ENCODE measurements at places on chromosomes 7 and 10.
A peak's percentile ranks its signal among the peaks of the same experiment; 100 is the strongest.

DNA sequence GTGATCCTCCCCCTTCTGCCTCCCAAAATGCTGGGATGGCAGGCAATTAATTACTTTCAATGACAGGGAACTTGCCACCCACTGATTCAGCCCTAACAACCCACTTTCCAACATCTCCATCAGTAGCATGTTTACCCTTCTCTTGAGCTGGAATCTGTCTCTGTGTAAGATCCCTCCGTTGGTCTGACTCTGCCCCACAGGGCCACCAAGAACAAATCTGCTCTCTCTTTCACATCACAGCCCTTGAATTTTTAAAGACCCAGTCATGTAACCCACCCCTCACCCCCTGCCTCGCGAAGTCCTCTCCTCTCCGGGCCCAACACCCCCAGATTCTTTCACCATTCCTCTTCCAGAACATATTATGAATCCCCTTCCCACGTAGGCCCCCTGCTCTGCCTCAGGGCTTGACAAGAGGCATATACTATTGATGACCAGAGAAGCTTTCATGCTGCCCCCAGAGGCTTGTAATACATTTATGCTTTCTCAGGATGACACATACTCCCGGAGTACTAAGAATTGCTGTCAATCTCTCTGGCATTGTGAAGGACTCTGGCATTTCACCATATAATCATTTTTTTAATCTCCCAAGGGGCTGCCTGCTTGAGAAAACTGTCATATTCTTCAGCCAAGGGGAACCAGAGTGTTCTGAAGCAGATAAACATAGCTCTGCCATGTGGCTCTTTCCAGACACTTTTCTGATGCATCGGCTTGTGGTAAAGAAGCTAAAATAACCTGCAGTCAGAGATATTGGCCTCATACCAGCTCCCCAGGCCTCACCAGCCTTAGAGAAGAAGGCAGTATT, 179.2 kb upstream of the AUTS2 start:
- peak; percentile 46 for DNase-seq

DNA sequence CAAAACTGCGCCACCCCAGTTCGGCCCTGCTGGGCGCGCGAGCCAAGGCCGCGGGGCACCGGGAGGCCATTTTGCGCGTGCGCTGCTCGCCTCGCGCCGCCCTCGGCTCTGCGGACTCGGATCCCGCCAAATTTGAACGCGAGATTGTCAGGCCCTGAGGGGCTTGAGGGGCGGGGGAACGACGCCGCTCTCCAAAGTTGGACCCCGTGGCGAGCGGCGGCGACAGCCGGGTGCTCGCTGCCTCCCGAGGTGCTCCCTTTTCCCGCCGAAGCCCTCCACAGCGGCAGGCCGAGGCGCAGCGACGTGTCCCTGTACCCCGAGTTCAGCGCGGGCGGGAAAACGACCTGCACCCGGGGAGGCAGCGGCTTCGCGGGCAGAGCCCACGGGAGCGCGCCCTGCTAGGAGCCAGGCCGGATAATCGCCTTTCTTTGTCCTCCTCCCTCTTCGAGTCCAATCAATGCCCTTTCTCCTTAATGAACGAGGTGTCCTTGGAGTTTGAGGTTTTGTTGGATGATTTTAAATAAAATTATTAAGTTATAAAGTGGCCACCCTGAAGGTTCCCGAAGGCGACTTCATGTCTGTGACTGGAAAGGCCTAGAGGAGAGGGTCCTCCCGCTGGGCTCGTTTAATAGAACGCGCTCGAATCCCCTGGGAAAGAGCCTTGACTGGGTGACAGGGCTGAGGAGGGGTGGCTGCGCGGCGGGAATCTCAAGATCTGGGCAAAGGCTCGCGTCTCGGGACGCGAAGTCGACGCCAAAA, 10.7 kb upstream of the SPAG6 start:
- no peak for DNase-seq

GRCh38 chr10:30798646-30799185, 169.2 kb upstream of the LYZL2 start:
- DNase-seq: no peak

DNA sequence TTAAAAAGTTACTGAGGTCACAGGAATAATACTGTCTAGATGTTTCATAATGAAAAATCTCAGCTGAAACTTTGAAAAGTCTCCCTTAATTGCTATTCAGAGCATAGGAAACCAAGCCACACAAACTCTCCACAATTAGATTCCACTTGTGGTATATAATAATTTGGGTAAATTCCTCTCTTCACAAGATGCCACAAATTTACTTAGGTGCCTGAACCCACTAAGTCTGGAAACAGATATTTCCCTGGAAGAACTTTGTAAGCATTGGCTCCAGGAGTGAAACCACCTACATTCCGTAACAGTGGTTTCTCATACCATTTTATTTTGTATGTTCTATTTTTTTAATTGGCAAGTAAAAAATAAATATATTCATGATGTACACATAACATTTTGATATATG, 493.4 kb downstream of the SEMA3D start:
- DNase-seq: peak; percentile 87

DNA sequence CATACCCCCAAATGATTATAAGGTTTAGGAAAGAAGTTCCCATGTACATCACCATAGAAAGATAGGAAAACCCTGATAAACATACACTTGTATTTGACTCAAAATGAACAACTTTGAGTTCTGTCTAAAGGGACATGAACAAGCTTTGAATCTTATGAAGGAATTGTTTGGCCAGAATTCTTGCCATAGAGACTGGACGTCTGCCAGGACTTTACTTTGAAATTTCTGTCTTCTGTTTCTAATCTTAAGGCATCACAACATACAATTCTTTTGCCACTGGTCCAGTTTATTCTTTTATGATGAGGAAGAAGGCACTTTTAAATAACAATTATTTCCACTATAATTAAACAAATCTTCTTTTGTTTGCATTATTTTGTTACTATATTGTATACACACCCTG, 26.2 kb upstream of the CYP26C1 start:
- peak; percentile 3 for DNase-seq

DNA sequence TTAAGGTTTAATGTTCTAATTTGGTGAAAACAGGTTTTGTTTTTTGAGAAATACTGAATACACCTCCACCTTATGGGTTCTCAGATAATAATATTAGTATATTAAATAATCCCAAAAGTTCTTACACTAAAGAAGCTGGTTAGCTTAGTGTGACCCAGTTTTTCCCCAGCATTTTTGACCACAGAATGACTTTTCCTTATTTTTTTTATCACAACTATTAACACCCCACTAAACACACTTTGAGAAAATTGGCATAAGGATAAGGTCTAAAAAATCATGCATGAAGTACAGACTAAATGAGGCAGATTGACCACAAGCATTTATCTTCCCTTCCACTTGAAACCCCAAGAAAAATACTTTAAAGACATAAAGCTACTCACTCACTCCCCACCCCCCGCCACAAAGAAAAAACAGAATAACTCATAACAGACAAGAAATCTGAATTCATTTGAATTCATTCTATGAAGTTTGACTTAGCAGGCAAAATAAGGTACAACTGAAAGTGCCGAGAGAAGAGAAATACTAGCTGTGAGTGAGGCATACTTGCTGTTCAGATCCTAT, 49.7 kb upstream of the WNT16 start:
- DNase-seq: peak; percentile 87

DNA sequence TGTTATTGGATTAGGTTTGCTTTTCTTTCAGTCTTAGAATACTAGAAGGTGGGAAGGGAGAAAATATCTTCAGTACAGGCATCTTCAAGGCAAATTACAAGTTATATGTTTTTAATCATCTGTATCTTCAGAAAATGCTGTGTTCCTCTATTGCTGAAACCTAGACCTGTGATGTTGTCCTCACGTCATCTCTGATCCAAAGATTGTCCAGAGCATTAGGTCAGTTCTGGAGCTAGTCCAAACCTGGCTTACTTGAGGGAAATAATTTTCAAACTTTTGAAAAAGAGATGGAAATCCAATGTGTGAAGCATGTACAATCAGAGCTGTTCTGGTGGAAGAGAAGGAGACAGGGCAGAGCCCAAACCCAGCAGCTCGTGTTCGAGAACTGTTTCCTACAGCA, 217.3 kb downstream of the ZEB1 start:
- no peak for DNase-seq

GRCh38 chr10:1177936-1178335, 121.8 kb downstream of the WDR37 start:
- no peak for DNase-seq

- no peak for DNase-seq
These were observed 89.2 kb downstream of the ADCY1 start for GRCh38 chr7:45663167-45663921.

GRCh38 chr10:82288461-82288881, 413.5 kb downstream of the NRG3 start:
- DNase-seq: peak; percentile 69

DNA sequence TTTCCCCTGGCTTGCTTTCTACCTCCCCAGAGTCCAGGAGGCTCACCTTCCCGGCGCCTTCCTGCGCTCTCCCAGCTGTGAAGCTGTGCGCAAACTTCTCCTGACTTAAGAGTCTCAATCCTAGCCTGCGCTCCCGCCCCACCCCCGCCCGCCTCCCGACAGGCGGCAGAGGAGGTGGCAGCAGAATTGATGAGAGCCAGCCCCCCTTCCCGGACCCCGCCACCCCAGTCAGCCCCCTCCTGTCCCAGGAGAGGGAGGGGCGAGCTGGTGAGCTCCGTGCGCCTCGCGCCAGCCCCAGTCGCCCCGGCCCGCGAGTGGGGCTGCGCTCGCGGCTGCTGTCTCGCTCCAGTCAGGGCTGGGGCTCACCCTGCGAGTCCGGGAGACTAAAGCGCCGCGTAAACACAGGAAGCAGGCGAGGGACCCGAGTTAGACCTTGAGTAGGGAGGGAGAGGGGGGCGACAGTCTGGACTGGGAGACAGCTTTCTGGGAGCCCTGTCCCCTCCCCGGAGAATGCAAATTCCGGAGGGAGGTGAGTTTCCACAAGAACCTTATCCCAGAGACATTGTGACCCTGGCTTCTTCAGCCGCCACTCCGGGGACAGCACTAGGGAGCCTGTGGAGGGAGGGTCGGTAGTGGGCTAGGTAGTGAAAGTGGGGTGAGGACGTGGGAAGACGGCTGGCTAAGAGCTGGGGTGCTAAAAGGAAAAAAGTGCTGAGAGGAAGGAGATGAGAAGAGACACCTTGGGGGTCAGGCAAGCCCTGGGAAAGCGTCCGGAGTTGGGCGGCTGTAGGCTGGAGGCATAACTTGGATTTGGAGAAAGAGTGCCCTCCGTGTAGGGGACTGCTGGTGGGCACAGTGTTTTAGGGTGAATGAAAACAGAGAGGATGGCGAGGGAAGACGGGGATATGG, at the start of gene CALCR:
TSS of gene CALCR (minus strand) at position 79 of the 909 bp plus-strand sequence. CDS start 87,743 bp downstream, outside the sequence.
- no peak for DNase-seq

DNA sequence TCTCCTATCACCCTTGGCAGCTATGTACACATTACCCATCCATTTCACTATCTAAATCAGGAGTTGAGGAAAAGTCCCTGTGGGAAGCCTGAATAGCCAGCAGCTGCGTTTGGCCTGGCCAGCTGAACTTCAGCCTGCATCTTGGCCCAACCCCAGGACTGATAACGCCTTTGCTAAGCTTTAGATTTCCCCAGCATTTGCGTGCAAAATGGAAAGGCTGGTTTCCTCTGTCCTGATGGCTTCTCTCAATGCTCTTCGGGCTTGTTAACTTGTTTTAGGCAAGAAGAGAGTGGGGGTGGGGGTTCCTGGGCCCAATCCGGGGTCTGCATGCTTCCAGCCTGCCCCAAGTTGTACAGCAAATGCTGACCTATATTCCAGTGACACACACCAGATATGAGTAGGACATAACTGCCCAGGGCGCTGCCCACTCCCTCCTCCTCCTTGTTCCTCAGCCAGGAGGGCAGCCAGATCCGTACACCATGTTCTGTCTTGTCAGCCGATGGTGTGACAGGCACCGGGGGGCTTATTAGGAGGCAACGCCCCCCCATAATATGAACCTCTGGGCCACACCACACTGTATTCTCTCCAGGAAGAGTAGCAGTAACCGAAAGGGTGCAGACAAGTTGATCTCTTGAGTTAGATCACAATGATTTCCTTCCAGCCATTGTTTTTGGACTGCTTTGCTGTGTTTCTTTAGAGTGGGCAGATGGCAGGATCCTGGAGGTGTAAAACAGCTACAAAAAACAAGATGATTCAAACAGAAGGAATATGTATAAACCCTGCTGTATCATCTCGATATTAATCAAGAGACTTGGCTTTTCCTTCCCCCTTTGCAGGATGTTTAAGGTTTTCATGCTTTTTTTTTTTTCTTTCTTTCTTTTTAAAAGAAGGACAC, 339.0 kb downstream of the RNLS start:
- peak; percentile 81 for DNase-seq

- DNase-seq: no peak
These were observed 28.9 kb downstream of the MAT1A start for GRCh38 chr10:80260295-80261243.

DNA sequence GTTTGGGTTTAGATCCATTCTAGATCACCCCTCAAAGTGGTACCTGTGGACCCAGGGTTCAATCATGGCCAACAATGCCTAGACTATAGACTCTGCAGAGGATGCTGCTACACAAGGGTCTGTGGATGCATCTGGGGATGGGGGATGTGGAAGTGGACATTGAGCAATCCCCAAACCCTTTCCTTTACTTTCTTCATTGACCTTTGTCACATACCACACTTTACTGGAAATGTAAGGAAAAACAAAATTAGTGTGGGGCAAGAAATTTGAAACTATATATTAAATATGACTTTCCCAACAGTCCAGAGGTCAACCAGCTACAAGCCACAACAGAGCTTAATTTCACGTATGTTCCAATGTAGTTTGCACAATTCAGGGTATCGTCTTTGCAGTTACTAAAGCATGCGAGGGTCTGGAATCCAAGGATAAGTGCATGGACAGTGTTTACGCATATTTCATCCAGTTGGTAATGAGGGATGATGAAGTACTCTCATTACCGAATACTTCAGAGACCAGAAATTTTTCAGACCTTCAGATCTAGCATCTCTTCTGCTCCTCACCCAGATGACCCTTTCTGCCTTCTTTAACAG, 33.3 kb upstream of the CASD1 start:
- DNase-seq: no peak

DNA sequence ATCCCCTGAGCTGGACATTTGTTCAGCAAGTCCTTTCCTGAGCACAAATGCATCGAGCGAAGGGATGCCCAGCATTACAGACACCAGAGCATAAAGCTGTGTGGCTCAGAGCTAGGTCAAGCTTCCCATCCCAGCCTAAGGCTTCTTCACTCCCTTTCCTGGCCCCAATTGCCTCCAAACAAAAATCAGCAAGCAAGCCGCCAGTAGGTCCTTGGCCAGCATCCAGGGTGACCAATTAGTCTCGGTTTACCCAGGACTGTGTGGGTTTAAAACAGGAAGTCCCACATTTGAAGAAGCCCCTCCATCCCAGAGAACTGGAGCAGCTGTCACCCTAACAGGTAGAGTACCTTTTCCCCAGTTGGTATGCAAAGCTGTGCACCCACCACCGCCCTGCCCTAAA, 51.2 kb downstream of the PRKAG2 start:
- DNase-seq: no peak

GRCh38 chr7:108650467-108650866, 80.8 kb downstream of the DNAJB9 start:
- DNase-seq: peak; percentile 8

DNA sequence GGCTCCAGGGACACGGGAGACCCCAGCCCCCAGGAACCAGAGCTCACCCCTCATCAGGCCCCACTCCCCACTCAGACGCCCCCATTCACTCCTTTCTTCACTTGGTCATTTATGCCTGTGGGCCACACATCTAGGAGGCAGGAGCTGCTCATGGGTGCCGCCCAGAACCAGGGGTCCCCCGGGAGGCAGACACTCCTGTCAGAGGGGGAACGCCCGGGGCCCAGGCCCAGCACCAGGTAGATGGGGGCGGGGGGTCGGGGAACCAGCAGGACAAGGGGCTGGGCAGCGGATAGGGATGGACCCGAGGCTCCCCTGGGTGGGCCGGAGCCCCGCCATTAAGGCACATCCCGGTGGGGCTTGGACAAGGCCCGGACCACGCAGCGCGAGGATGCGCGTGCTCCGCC, 11.8 kb downstream of the CALY start:
- no peak for DNase-seq
